Activated CD4-positive, alpha-beta T cell treated with anti-CD3 and anti-CD28 coated beads, Interleukin-2, amount 10 ng/mL, durations not matched to agents 7 days and 5 days (primary cell): ENCODE measurements at places on chromosomes 6 and 20.

- H3K36me3 ChIP-seq: no peaks in the 10 kb centered on the region
- no peak overlapping the region for H3K27ac ChIP-seq
- H3K27me3 ChIP-seq: peaks cover 3% of the 10 kb centered on the region
- DNase-seq: no peak
- H3K4me1 ChIP-seq: no peaks in the 10 kb centered on the region
Measured at GRCh38 chr20:47173596-47174216, 182.8 kb downstream of the ZMYND8 start.

DNA sequence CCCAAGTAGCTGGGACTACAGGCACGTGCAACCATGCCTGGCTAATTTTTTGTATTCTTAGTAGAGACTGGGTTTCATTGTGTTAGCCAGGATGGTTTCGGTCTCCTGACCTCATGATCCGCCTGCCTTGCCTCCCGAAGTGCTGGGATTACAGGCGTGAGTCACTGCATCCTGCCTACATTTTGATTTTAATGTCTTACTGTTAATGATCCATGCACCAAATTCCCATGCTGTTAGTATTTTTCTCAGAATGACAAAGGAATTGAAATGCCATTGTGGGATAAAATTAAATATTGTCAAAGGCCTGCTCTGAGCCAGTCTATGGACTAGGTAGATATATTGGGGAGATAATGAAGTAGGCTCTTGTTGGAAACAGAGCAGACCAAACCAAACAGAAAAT is 28.2 kb downstream of the CBFA2T2 start:
- H3K36me3 ChIP-seq: no peaks in the 10 kb centered on the region
- H3K27me3 ChIP-seq: no peaks in the 10 kb centered on the region
- no peak for DNase-seq

DNA sequence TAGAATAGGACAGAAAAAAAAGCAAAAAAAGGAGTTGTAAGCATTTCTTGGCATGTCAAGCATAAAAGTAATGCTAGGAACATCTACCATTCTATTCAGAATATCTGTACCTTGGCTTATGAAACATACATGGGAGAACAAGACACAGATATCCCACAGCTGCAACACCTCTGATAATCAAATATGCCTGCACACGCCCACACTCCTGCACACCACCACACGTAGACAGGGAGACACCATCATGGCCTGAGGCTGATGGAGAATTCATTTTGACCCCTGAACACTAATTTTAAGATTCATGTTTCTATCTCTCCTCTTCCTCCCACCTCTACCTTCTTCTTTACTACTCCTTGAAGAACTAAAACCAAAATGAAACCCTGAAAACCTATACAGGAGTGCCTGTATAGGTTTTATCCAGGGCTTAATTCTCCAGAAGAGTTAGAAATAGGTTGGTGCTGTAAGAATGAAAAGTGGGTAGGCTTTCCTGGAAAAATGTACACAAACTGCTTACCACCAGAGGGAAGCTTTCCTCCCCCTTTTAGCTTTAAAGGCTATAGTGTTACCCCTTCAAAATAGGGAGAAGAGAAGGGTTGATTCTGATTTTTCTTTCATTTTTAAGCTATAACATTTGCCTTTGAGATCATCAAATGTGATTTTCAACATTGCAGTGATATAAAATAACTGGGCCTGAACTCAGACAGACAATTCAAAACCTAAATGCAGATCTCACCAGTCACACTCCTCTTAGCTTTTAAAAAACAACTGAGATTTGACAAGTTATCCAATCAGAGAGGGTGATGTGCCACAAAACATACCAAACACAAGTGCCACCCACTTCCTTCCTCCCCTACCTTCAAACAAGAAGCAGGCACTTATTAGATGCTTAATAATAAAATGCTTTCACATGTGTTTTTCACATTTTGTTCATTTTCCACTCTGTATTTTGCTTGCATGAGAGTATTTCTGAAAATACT is 57.9 kb downstream of the ELOVL5 start:
- H3K4me3 ChIP-seq: no peak overlapping the region
- peak overlapping the region; percentile 48 for H3K27ac ChIP-seq
- peak; percentile 40 for DNase-seq
- peaks cover 48% of the 10 kb centered on the region for H3K36me3 ChIP-seq
- H3K27me3 ChIP-seq: no peaks in the 10 kb centered on the region

GRCh38 chr6:33013608-33014007 is 4.2 kb upstream of the HLA-DOA start:
- H3K27ac ChIP-seq: no peak overlapping the region
- no peak overlapping the region for H3K4me3 ChIP-seq
- no peak for DNase-seq
- H3K4me1 ChIP-seq: peaks cover 22% of the 10 kb centered on the region

GRCh38 chr6:43608310-43608763 is 20.7 kb downstream of the GTPBP2 start:
- H3K27me3 ChIP-seq: no peaks in the 10 kb centered on the region
- H3K4me1 ChIP-seq: peaks cover 7% of the 10 kb centered on the region
- peak; percentile 67 for DNase-seq
- H3K27ac ChIP-seq: no peak overlapping the region
- no peak overlapping the region for H3K4me3 ChIP-seq

DNA sequence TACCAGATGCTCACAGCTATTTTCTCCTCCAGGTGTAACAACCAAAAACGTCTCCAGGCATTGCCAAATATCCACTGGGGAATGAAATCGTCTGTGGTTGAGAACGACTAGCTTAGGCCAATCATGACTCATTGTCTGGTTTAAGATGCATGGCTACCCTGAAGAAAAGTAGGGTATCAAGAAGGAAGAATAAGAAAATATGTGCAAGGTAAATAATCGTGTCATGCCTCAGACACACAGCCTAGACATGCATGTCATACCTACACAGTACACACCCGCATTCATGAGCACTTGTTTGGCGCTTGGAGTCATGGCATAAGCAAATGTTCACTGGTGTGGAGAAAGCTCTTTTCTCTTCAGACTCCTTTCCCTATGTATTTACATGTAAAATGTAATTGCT is 745.7 kb downstream of the MAFB start:
- no peak overlapping the region for H3K4me3 ChIP-seq
- no peak for DNase-seq
- H3K27ac ChIP-seq: no peak overlapping the region
- no peaks in the 10 kb centered on the region for H3K36me3 ChIP-seq
- H3K4me1 ChIP-seq: no peaks in the 10 kb centered on the region

GRCh38 chr20:43506238-43506637 is 1.3 kb upstream of the L3MBTL1 start:
- no peak overlapping the region for H3K4me3 ChIP-seq
- H3K36me3 ChIP-seq: peaks cover 2% of the 10 kb centered on the region
- peaks cover 55% of the 10 kb centered on the region for H3K27me3 ChIP-seq
- H3K27ac ChIP-seq: no peak overlapping the region

DNA sequence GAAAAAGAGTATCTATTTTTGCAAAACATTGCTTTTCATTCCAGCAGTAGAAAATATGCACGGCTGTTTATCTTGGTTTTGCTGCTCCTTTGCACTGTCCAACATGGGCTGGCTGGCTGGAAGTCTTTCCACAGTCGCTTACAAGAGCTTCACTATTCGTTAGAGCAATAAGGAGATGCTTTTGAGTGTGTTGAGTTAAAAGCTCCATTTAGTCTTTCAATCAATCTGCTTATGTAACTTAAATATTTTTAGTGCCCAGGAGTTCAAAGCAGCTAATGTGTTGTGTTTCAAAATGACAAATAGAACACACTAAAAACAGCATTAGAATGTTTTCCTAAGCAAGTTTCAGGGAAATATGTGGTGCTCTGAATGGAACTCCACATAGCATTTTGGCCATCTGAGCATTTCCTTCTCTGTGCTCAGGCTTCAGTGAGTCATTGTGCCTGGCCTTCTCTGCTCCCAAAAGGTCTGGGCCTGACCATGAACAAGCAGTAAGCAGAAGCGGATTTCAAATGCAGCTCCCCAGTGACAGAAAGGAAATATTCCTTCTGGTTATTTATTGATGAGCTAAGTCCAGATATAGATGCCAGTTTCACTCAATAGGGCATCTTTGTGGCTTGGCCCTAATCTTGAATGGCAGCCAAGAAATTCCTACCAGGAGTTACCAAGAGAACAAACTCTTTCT is 580.3 kb downstream of the TENT5A start:
- H3K36me3 ChIP-seq: no peaks in the 10 kb centered on the region

DNA sequence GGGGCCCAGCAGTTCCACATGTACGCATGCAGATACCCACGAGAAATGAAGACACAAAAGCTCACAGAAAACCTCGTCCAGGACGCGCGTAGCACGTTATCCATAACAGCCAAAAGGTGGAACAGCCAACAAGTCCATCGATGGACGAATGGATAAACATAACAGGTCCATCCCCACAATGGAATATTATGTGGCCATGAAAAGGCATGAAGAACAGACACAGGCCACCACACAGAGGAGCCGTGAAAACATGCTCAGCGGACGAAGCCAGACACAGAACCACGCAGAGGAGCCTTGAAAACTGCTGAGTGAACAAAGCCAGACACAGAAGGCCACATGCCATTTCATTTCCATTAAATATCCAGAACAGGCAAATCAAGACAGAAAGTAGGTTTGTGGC is 38.0 kb downstream of the SLC2A4RG start:
- H3K4me3 ChIP-seq: no peak overlapping the region
- DNase-seq: no peak
- peaks cover 3% of the 10 kb centered on the region for H3K27me3 ChIP-seq
- no peak overlapping the region for H3K27ac ChIP-seq
- H3K4me1 ChIP-seq: peaks cover 17% of the 10 kb centered on the region
- H3K36me3 ChIP-seq: no peaks in the 10 kb centered on the region

DNA sequence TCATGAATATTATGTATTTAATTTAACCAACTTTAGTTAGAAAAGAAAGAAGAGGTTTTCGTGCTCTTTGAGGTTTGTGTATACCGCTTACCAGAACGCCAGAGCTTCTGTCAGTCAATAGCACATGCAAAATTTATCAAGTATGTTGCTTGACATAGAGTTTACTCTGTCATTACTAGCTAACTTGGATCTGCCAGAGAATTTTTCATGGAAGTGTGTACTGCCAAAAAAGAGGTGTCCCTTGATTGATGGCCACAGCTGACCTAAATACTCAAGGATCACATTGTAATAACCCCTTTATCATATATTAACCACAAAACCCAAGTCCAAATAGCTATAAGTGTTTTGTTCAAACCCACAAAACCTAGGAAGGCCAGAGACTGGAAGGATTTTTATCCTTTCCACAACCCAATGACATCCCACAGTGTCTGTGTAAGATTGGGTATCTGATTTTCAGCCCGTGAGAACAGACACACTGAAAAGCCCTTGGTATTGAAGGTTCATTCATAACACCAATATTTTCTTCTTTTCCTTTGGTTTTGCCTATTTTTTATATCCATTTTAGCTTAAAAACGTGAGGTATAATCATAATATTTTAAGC is 194.0 kb upstream of the EYA4 start:
- H3K4me3 ChIP-seq: no peak overlapping the region
- DNase-seq: no peak
- H3K27ac ChIP-seq: no peak overlapping the region
- no peaks in the 10 kb centered on the region for H3K36me3 ChIP-seq
- H3K27me3 ChIP-seq: peaks cover 1% of the 10 kb centered on the region

DNA sequence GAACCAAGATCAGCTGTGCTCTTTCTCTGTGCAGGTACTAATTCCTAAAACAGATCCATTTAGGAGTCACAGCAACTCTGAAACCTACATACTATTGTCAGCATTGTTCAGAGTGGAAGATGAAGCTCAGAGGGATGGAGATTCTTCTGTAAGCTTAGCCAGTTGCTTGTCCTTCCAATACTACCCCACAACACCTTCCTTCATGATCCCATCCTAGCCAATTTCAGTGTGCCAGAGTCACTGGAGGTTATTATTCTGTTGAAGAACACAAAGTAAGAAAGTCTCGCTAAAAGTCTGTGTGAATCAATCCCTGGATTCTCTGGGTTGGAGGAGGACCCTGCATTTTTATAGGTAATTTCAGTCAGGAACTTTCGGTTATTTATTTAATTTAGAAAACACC is 2.3 kb downstream of the POPDC3 start:
- peaks cover 59% of the 10 kb centered on the region for H3K27me3 ChIP-seq
- no peak overlapping the region for H3K27ac ChIP-seq
- no peaks in the 10 kb centered on the region for H3K36me3 ChIP-seq
- no peaks in the 10 kb centered on the region for H3K4me1 ChIP-seq

DNA sequence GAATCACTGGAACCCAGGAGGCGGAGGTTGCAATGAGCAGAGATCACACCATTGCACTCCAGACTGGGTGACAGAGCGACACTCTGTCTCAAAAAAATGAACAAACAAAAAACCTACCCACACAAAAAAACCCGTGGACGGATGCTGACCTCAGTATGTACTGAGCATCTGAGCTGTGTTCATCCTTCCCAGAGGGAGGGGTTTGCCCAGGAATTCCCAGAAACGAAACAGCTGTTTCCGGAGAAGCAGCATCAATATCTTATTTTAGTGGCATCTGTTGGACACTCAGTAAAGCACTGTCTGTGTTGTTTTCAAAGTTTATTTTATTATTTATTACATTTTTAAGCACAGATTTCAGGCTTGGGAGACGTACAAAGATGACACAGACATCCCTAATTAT is 18.7 kb downstream of the NANP start:
- no peak overlapping the region for H3K4me3 ChIP-seq
- H3K27me3 ChIP-seq: no peaks in the 10 kb centered on the region
- no peak for DNase-seq
- peaks cover 5% of the 10 kb centered on the region for H3K4me1 ChIP-seq
- H3K27ac ChIP-seq: no peak overlapping the region
- no peaks in the 10 kb centered on the region for H3K36me3 ChIP-seq

GRCh38 chr6:116667623-116668022 is 943 bp downstream of the ZUP1 start:
- peaks cover 2% of the 10 kb centered on the region for H3K27me3 ChIP-seq
- DNase-seq: no peak
- peaks cover 28% of the 10 kb centered on the region for H3K36me3 ChIP-seq

GRCh38 chr20:16311756-16312155 is 261.5 kb downstream of the KIF16B start:
- no peak overlapping the region for H3K4me3 ChIP-seq
- DNase-seq: no peak
- H3K36me3 ChIP-seq: peaks cover 11% of the 10 kb centered on the region
- H3K27me3 ChIP-seq: no peaks in the 10 kb centered on the region
- no peak overlapping the region for H3K27ac ChIP-seq

DNA sequence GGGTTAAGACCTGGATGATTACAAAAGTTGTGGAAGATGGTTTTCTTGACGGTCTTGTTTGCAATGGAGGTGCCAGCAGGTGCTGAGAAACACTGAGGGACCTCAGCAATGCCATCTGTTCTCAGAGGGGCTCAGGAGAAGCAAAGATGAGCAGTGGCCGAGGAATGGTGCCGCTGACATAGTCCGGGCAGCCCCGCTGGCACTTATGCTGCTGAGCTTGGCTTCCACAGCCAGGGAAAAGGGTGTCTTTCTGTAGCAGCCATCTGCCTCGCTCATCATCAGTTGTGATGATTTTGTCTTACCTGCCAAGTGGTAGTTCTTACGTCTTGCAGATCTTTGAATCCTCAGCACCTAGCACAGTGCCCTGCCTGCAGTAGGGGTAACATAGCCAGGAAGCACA is 55.7 kb downstream of the PPP1R14C start:
- H3K36me3 ChIP-seq: no peaks in the 10 kb centered on the region
- no peak for DNase-seq
- H3K4me3 ChIP-seq: no peak overlapping the region
- no peak overlapping the region for H3K27ac ChIP-seq
- H3K27me3 ChIP-seq: peaks cover 16% of the 10 kb centered on the region

- peaks cover 63% of the 10 kb centered on the region for H3K36me3 ChIP-seq
- no peak for DNase-seq
- H3K27me3 ChIP-seq: no peaks in the 10 kb centered on the region
Measured at GRCh38 chr6:152129691-152130151, 322.2 kb downstream of the ESR1 start.
